Stimulated activated CD4-positive, alpha-beta T cell treated with anti-CD3 and anti-CD28 coated beads, Interleukin-4, amount 100 ng/mL, for 1 hour (primary cell): ENCODE measurements at places on chromosomes 2 and 18.

DNA sequence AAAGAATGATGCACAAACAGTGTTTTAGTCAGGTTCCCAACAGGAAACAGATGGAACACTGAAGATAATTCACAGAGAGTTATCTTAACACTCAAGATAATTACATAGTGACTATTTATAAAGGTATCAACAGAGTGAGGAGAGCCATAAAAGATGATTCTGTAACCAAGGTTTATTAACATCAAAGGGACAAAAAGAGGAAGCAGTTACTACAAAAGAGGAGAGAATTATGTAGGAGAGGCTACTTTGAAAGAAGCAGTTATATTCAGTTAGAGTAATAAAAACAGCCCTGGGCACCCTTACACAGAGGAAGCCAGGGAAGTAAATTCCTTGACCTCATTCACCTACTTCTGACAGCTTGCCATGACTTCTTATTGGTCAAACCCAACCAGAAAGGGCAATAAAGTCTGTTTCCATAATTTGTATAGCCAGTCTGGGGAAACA, 326.5 kb upstream of the SLC39A10 start:
- no peak for DNase-seq

- DNase-seq: no peak
These were observed 83.2 kb upstream of the OTOS start for GRCh38 chr2:240223631-240224030.

GRCh38 chr18:51711298-51711889, 513.9 kb upstream of the MEX3C start:
- DNase-seq: no peak

- no peak for DNase-seq
These were observed 121.7 kb upstream of the TACR1 start for GRCh38 chr2:75320898-75321598.

GRCh38 chr2:179410552-179411356, 146.1 kb upstream of the SESTD1 start:
- DNase-seq: no peak

DNA sequence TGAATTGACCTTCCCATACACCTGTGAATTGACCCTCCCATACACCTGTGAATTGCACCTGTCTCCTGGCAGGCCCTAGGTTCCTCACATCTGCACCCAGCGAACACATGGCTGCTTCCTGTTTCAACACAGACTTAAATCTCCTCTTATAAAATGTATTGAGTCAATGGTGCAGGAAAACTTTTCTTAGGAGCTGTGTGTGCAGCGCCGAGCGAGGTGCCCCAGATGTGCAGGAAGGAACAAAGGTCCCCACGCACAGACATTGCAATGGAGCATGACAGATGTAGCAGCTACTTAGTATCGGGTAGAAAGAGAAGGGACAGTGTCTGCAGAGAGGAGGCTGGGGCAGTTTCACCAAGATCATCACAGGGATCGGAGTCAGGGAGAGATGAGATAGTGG, 85.5 kb upstream of the PXDN start:
- DNase-seq: no peak

DNA sequence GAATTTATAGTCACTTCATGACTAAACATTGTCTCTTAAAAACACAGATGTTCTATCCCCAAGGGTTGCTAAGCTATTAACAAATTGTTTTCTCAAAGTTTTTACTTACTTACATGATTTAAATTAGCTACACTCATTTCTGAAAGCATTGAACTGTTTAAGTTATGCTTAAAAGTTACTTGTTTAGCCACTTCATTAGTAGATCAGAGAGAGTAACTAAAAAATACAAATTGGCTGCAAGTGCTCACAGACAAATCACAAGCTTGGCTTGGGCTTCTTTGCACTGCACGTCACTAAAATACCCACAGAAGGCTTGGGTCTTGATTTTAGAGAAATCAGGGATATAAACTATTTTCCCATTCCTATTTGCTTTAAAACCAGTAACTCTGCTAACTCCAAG, 114.1 kb upstream of the SMAD7 start:
- no peak for DNase-seq

DNA sequence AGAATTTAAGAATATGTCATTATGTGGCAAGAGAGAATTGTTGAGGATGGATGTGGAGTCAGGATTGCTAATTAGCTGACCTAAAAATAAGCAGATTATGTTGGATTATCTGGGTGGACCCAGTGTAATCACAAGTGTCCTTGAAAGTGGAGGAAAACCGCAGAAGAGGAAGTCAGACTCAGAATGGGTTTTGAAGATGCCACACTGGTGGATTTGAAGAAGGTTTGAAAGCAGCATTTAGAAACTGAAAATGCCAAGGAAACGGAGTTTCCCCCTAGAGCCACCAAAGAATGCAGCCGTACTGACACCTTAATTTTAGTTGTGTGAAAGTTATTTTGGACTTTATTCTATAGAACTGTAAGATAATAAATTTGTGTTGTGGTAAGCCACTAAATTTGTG, 41.6 kb upstream of the DPP10 start:
- no peak for DNase-seq

DNA sequence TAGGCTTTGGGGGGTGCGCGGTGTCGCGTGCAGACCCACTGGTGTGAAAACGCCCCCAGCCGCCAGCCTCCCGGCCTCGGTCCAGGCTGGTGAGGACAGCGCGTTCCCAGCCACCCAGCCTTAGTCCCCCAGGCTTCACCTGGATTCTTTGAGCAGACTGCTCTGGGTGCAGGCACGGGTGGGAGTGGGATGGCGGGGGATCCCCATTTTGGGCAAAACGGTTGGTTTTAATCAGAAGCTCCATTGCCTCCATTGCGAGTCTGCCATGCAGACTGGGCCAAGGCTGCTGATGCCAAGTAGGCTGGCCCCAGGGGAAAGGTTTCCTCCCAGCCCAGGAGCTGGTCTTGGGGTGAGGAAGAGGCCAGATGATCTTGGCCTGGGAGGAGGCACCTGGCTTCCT, 445 bp downstream of the MLPH start:
- no peak for DNase-seq

DNA sequence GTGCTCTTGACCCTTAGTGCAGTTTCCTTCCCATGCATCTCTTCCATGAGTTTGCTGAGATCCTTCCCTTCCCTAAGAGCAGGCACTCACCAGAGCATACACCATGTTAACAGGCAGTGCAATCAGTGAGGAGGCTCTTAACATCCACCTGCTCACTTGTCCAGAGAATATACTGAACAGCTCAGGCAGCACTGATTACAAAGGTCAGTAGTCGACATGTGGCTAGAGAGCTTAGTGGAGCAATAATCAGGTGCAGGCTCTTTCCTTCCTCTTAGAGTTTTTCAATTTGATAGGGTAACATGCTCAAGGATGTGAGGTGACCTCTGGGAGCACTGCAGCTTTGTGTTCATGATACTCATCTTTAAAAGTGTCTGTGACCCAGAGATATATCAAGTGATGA, 144.1 kb upstream of the SETBP1 start:
- no peak for DNase-seq

GRCh38 chr18:38256366-38256765, 690.8 kb upstream of the CELF4 start:
- DNase-seq: no peak

GRCh38 chr2:178498137-178498536, 17.9 kb downstream of the PLEKHA3 start:
- DNase-seq: no peak

DNA sequence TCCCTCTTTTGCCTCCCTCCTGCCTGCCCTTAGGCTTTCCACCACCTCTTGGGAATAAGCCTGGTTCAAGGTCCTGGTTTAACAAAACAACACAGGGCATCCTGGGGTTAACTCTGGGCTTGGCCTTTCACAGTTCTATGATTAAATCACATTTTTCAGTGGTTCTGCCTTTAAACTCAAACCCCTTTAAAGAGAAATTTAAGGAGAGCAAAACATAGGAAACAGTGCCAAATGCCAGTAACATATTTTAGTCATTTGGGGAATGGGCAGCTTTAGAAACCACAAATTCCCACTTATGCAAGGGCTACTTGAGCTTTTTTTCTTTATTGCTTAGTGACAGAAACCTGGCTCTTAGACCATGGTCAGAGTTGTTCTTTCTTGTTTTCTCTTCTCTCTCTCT, 112.2 kb upstream of the FZD5 start:
- DNase-seq: no peak

DNA sequence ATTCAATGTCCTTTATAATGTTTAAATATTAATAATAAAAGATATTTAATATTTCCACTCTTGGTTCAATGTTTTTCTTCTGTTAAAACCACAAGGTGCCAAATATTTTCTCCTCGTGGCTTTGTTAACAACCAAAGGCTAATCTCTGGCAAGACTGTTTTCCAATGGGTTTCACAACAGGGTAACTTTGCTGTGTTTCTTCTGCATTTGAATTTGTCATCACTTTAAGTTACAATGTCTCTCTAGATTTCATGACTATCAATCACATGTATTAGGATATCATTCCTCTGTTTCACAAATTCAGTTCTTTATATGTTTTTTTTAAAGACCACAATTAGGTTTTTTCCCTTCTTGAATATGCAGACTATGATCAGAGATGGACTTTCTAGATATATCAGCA, 469.8 kb upstream of the ACVR2A start:
- DNase-seq: no peak

DNA sequence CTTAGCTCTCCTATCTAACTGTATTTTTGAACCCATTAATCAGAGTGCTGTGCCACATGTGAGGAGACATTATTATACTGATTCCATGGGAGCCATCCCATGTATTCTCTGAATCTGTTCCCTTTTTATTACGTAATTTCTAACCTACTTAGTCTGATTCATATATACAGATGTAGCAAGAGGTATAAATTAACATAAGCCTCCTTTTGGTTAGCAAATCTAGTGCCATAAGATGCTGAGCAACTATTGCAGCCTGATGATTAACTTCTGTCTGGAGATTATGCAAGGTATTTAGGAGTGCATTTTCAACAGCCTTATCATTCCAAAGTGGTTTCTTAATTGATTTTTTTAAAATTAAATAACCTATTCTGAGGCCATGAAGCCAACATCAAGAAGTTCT, 114.1 kb upstream of the MSH2 start:
- DNase-seq: no peak

- DNase-seq: no peak
These were observed 226.0 kb upstream of the ITGA4 start for GRCh38 chr2:181231151-181231550.

DNA sequence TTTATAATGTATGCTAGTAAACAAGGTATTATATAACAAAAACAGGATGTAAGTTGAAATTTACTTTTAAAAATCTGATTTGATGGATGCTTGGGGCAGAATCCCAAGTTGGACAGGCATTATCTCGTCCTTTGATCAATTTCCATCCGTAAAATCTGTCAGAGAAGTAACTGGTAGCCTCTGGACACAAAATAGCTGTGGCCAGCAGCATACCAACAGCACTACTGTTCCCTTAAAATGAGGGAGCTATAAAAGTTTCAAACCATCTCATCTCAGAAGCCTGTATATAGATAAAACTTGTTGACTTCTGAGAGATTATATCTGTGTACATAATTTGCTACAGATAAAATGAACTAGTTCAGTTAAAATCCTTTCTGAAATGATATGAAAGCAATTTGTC, 14.7 kb upstream of the METAP1D start:
- no peak for DNase-seq

DNA sequence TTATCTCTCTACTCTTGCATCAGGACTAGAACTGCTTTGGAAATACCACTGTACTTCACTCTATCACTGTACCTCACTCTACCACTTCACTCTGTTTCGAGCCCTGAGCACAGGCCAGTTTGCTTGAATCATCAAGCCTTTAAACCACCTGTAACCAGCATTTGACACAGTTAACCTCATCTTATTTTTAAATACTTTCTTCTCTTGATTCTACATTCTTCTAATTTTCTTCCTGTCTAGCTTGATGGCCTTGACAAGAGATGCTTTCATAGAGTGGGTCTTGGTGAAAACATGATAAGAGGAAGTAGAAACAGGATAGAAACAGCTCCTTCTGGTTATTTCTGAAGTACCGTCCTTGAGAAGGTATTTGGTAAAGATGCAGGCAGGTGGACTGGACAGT, 78.1 kb downstream of the SPIRE1 start:
- no peak for DNase-seq

DNA sequence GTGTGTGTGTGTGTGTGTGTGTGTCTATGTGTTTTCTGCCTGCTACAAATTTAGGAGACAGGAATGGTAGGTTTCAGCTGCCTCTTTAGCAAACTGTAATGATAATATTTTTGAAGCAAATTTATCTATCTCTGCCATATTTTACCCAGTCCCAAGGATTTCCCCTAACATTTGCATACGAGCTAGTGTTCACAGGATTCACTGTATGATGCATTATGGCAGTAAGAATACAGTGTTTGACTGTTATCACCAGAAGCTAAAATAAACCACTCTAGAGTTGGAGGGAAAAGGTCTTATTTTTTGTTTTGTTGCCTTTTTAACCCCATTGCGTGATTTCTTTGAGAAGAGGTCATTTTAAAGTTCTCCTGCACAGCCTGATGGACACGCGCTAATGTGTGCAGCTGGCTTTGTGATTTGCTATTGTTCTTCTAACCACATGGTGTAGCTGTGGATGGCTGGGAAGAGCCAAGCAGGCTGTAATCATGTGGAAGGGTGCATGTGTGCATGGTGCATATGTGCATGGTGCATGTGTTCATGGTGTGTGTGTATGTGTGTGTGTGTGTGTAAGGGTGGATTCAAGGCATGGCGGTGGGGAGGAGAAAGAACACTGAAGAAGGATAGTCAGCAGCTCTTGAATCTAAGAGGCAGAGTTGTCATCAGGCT, 62.4 kb downstream of the PLB1 start:
- DNase-seq: no peak

DNA sequence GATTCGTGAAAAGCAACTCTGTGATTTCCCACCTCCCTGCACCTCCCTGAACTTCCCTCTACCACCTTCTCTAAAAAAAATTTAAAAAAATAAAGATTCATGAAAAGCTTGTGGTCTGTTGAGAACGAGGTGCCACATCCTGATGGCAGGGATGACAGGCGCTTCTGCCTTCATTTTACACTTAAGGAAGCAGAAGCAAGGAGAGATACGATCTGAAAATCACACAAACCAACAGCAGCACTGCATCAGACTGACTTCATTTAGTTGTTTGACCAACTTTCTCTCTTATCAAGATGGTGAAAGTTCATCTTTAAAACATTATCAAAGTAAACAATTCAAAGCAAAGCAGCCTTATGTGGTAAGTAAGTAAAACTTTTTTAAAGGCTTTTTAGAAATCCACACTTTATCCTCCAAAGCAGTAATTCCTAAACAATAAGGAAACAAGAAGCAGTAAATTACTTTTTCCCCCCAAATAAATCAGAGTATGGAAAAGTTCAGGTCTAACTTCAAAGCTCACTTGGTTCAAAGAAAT, 15.5 kb downstream of the WDFY1 start:
- DNase-seq: no peak

DNA sequence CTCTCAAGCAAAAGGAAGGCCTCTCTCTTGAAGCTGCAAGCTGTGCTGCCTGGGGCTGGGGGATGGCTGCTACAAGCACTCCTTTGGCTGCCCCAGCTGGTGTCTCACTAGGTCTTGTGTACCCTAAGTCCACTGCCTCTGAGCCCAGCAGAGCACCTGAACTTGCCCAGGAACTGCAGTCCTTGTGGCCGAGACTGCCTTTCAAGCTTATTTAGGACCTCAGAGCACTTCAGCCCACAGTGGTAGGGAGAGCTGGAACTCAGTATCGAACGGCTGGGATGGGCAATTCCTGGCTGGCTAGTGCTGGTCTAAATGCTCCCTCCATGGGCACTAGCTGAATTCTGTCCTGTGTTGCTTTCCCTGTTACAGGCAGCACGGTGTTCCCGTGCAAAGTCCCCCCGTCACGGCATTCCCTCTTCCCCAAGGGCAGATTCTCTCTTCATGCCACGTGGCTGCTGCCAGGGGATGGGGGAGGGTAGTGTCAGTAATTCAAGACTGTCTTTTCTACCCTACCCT, 25.9 kb downstream of the STPG4 start:
- DNase-seq: no peak
